CD4-positive, alpha-beta T cell treated with Interleukin-15 for 1 hour (primary cell): ENCODE measurements at places on chromosomes 7 and 10.

GRCh38 chr7:54485044-54485443, 57.1 kb upstream of the VSTM2A start:
- DNase-seq, result no peak

DNA sequence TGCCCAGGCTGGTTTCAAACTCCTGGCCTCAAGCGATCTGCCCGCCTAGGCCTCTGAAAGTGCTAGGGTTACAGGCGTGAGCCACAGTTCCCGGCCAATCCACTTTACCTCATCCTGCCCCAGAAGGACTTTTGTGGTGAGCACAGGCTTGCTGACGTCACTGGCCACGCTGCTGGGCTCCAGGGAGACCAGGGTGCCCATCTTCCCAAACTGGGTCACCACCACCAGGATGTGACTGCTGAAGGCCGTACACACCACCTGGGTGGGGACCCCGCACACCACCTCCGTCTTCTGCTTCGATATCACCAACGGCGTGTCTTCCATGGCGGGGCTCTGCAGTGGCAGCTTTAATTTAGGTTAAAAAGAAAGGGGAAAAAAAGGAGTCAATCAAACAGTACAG, 816 bp downstream of the PSMG3 start:
- DNase-seq, result peak; percentile 48

DNA sequence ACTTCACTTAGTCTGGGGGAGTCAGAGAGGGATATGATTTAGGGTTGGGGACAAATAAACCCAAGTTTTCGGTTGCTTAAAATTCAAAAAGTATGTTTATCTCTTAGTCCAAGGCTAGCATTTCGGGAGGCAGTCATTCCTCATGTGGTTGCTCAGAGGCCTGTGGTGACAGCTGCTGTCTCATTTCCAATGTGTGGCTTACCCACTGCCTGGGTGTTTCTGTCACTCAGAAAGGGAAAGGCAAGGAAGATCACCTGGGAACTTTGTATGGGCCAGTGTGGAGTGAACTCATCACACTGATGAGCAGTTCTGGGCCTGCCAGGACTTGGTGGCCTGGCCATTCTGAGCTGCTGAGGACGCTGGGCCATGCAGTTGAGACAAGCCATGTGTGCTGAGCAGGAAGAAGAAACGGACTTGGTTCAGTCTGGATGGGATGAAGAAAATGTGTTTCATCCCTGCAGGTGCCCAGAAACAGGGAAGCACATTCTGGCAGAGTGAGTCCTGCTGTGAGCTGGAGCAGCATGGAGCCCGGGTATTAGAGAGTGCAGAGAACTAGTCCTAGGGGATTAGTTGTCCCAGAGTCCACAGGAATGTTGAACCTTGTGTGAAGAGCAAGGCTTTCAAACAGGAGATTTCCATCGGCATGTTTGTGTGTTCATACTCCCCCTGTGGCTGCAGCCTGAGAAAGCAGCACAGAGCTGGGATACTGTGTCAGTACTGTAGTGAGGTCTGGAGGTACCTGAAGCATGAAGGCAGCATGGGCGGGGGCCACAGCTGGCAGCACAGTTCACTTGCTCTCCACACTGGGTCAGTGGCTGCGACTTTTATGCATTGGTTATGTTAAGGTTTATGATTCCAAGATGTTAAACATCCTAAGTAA, 211.1 kb upstream of the IGFBP3 start:
- DNase-seq, result no peak

GRCh38 chr7:67854221-67855178, 857.9 kb downstream of the TYW1 start:
- no peak for DNase-seq

DNA sequence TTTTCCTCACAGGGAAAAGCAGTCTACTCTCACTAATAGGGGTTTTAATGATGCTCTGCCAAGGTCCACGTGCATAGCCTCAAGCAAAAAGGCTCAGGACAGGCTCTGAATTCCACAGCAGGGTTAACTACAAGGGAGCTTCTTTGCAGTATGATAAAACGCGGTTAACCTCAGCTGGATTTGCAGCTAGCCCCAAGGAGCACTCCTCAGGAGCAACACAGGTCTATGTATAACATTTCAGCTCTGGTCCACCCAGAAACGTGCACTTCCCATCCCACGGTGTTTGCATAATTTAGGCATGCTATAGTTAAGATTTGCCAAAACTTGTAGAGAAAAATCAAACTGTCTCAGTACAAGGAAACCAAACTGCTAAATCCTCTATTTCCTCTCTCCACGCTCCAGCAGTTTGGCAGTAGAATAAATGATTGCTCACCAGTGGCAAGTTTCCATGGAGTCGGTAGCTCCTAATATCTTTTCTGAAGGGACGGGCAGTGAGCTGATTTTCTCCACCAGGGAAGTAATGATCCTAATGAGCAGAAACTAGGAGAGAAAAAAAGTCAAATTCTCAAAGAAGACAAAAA, 13.1 kb upstream of the ASB4 start:
- no peak for DNase-seq

GRCh38 chr7:43960933-43961332, 34.7 kb downstream of the UBE2D4 start:
- no peak for DNase-seq

DNA sequence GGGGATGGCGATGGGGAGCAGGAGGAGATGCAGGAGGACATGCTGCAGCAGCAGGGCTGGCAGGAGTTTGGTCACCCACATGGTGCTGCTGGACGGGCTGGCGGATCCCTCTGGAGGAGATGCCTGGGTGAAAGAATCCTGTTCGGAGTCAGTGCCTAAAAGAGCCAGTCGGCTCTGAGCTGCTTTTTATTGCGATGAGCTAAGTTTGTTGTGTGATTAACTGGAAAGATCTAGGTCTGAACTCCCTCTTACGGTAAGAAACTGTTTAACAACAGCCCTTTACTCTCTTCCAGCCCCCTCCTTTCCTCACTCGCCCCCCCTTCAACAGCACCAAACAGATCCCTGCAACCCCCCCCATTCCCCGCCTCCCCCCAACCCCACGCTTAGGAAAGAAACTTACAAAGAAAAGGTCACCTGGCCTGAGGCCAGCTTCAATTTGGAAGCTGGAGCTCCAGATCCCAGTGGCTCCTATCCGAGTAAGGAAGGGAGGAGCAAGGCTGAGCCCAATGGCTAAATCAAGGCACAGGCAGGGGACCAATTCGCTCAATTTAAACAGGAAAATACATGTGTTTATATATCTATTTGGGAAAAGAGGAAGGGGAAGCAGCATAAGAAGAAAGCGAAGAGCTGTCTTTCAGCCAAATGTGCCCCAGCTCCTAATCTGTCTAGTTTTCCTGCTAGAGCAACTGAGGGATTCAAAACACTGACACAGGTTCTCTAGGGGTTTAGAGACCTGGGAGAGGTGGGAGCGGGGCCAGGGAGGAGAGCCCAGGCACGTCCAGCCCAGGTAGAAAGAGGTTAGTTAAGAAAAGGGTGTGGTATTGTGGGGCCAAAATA, at the start of gene HGF:
Gene HGF (minus strand): TSS at position 157 of the 837 bp plus-strand sequence. CDS start 76 bp downstream, at position 81.
- DNase-seq, result no peak

DNA sequence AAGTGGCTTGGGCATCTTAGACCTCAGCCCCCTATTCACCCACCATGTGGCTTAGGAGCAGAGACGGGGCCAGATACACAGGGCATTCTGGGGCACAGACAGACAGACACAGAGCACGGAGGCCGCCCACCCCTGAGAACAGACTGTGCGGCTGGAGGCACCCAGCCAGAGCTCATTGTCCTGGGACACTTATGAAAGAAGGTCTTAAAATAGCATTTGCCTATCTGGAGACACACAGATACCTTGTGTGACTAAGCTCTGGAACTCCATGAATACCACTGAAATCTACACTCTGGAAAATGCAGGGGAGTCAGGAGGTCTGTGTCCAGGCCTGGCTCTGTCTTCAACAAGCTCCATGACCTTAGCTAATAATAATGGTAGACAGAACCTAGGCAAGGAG, 41.4 kb upstream of the ADO start:
- DNase-seq, result no peak

DNA sequence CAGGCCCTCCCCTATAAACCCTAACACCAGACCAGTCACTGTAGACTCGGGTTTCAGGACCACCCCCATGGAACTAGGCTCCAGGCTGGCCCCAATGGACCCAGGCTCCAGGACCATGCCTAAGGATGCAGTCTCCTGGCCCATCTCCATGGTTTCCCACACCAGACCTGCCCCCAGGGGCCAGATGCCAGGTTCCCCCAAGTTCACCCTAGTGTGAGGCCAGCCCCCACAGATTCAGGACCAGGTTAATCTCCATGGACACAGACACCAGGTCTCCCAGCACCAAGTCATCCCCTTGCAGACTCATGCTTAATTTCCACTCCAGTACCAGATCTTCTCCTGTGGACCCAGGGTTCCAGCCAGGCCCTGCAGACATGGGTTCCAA, 103.8 kb upstream of the LANCL2 start:
- no peak for DNase-seq

- no peak for DNase-seq
Observed at GRCh38 chr10:47183704-47184041, 116.3 kb upstream of the GDF10 start.
